ENCODE measurements at places on chromosomes 11 and 22. TPM values are rescaled to one million over a fixed set of nuclear protein-coding genes. Genes with fewer than 3 reads are reported as not detected.

DNA sequence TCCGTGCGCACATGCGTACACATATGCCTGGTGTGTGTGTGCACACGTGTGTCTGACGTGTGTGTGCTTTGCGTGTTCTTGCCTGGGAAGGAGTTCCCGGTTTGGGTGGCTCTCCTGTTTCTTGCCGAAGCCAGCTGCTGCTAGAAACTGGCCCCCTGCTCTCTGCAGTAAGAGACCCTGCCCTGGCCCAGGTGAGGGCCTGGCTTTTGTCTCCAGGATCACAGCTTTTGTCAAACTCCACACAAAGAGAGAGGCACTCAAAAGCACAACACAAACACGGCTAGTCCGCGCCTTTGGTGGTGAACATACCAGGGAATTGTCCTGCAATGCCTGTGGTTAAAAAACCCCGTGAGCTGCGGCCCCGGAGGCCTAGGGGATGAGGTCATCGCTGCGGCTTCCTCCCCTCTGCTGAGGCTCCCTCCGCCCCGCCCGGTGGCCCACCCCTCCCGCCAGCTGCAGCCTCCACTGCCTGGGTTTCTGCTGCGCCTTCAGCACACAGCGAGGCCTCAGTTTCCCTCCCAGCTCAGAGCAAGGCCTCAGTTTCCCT lies 88.9 kb downstream of the KCNQ1 start:
- DNase-seq, result peak; percentile 92

DNA sequence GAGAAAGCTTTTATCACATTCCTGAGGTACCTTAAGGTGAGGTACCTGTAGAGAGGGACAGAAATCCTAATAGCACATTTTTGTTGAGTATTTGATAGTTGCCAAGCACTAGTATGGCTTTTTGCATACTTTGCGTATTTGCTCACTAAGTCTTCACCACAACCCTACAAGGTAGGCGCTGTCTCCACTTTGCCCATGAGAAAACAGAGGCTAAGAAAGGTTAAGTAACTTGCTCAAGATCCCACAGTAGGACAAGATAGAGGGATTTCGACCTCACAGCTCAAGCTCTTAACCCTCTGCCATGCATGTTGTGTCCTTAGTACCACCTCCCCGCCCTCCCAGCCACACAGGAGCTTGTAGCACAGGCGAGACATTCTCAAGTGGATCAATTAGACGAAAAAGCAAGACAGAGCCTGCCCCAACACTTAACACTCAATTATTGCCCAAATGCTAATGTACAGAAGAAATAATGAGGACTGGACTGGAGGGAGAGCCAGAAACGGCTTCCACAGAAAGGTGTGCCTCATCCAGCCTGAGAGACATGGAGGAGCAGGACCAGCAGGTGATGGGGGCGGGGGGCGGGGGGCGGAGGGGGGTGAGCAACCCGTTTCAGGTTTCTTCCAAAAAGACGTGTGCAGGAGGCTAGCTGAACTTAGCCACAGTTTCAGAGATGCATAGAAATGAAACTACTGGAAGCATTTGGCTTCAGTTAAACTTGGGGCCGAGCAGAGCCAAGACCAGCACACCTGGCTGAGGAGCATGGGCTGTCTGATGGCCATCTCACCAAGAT lies 26.7 kb upstream of the CD44 start:
- DNase-seq, result no peak

GRCh38 chr11:126646701-126647557 lies 291.4 kb downstream of the ST3GAL4 start:
- DNase-seq, result no peak

GRCh38 chr11:75955443-75955842 lies 140.4 kb downstream of the UVRAG start:
- no peak for DNase-seq

DNA sequence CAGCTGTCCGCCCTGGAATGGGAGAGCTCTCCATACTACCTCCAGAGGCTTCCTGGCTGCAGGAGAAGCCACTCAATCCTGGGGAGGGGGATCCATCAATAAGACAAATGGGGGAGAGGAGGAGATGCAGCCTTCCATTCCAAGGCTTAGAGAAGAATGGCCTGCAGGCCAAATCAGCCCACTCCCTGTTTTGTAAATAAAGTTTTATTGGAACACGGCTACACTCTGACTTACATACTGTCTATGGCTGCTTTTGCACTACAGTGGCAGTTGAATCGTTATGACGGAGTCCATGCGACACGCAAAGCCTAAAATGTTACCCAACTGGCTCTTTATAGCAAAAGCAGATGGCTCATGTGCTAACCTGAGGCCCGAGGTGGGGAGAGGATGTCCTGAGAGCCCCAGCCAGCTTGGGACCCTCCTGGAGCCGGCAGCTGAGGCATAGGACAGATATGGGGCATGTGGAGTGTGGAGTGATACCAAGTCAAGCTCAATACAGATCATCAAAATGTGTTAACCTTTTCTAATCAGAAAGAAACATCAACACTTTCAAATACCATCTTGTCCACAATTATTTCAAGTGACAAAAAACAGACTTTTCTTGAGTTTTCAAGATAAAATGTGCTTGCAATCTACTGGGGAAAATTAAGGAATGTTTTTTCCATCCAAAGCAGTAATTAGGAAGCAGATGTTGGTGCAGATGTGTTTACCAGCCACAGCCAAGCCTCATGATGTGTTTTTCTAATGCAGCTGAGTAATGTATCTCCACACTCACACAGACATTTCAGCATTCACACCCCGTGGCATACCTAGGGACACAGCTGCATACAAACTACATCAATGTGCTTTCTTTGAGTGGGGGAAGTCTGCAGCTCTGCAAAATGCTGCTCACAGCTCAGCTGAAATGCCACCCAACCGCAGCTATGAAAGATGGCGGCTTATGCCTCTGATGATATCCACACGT lies 181.6 kb downstream of the SHANK2 start:
- no peak for DNase-seq

- peak; percentile 47 for DNase-seq
These were observed 96.6 kb upstream of the AKIP1 start for GRCh38 chr11:8814209-8814922.

DNA sequence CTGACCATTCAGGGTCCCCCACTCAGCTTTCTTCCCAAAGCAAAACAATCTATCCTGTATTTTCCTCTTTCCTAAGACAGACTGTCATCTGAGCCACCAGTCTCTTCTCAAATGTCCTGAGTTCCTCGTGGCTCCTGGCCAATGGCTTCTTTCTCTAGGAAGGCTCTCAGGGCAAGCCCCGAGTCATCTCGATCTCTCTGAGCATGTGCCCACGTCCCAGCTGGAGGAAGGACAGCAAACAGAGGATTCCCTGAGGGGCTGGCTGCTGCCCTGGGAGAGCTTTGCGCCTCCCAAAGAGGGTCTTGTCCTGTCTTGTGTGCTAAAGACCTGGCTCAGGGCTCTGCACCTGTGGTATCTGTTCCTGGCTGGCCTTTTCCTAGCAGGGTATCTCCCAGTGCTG lies 8.3 kb downstream of the SLC37A2 start:
- no peak for DNase-seq

OR52N4 gene
- not detected for total RNA-seq

PLAAT5 gene
- 0.21 TPM for total RNA-seq

SCGB1A1 gene
- total RNA-seq, result not detected

SLC22A25 gene
- total RNA-seq, result not detected

CDC42EP1 gene
- total RNA-seq, result 68.7 TPM

SYT7 gene
- 13.2 TPM for total RNA-seq

PNPLA5 gene
- not detected for total RNA-seq

OR51B5 gene
- total RNA-seq, result not detected

ALDH3B1 gene
- total RNA-seq, result 108 TPM

HTR3B gene
- total RNA-seq, result not detected

MS4A12 gene
- not detected for total RNA-seq
